Stimulated activated CD4-positive, alpha-beta T cell treated with anti-CD3 and anti-CD28 coated beads, TNF-alpha, amount 100 ng/mL, for 4 hours (primary cell): ENCODE measurements at places on chromosomes 2 and 18.
A peak's percentile ranks its signal among the peaks of the same experiment; 100 is the strongest.

GRCh38 chr18:48612917-48613316 is 74.1 kb downstream of the CTIF start:
- DNase-seq: no peak

GRCh38 chr2:54945391-54946219 is 104.6 kb downstream of the RTN4 start:
- DNase-seq: no peak

DNA sequence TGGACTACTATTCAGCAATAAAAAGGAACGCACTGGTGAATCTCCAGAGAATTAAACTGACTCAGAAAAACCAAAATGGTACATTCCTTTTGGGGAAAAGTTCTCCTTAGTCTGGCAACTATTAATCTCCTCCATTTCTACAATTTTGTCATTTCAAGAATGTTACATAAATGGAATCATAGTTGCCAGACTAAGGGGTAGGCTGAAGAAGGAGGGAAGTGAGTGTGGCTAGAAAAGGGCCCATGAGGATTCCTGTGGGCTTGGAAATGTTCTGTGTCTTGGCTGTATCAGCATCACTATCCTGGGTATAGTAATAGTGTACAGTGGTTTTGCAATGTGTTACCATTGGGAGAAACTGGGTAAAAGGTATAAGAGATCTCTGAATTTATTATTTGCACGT is 72.4 kb downstream of the ZAP70 start:
- no peak for DNase-seq

DNA sequence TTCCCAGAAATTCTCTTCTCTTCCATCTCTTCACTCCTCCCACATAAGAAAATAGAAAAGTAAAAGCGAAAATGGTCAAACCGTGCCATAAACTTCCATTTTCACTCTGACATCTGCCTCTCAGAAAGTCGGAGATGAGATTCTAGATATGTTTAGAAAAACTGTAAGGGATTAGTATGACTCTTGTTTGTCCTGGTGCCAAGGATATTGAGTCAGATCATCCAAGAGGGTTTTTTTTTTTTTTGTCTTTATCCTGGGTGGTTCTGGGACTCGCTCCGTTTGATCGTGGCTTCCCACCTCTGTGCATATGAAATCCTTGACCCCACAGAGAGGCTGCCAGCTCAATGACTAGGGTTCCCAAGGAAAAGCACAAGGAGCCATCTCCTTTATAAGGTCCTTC is 17.3 kb downstream of the EN1 start:
- DNase-seq: no peak

DNA sequence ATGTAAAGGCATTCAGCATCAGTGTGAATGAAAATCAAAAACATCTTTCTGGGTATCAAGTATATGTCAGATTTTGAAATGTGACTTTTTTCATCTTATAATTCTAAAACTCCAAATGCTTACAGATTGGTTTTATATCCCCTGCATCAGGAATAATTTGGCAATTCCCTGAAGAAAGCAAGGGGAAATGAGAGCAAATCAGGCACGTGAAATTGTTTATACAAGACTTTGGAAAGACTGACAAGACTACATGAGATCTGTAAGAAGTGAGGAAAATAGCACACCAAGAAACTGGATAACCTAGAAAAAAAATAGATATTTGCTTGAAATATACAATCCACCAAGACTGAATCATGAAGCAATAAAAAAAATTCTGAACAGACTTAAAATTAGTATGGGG is 13.8 kb downstream of the COL6A3 start:
- no peak for DNase-seq

GRCh38 chr2:185875136-185875931 is 136.7 kb downstream of the FSIP2 start:
- DNase-seq: no peak

GRCh38 chr18:33567705-33568104 is 10.3 kb upstream of the ASXL3 start:
- no peak for DNase-seq

- DNase-seq: peak; percentile 55
These were observed 10.1 kb downstream of the CYP26B1 start for GRCh38 chr2:72137498-72138010.

GRCh38 chr2:107737756-107738155 is 88.9 kb upstream of the RGPD4 start:
- no peak for DNase-seq

GRCh38 chr2:96399342-96400048 is 63.9 kb downstream of the NCAPH start:
- DNase-seq: no peak

DNA sequence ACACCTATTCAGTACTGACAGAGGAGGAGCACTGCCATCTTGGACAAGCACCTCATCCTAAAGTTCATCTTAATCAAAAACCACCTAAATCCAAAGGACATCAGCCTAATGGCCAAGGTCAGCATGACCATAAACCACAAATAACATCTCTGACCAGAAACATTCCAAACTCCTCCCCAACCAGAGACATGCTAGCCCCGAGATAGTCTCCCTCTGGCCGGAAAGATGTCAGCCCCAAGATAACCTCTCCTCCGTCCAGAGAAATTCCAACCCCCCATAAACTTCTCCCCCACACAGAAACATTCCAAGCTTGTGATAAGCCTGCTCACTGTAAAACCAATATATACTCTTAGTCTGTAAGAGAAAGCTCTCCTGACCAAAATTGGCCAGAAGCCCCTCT is 260.6 kb downstream of the CLIP4 start:
- no peak for DNase-seq

- DNase-seq: no peak
These were observed 74.0 kb downstream of the MYO1B start for GRCh38 chr2:191319186-191319585.

GRCh38 chr2:104433657-104434056 is 420.3 kb upstream of the POU3F3 start:
- DNase-seq: no peak

- DNase-seq: no peak
These were observed 11.7 kb downstream of the MAPK4 start for GRCh38 chr18:50571606-50572005.

DNA sequence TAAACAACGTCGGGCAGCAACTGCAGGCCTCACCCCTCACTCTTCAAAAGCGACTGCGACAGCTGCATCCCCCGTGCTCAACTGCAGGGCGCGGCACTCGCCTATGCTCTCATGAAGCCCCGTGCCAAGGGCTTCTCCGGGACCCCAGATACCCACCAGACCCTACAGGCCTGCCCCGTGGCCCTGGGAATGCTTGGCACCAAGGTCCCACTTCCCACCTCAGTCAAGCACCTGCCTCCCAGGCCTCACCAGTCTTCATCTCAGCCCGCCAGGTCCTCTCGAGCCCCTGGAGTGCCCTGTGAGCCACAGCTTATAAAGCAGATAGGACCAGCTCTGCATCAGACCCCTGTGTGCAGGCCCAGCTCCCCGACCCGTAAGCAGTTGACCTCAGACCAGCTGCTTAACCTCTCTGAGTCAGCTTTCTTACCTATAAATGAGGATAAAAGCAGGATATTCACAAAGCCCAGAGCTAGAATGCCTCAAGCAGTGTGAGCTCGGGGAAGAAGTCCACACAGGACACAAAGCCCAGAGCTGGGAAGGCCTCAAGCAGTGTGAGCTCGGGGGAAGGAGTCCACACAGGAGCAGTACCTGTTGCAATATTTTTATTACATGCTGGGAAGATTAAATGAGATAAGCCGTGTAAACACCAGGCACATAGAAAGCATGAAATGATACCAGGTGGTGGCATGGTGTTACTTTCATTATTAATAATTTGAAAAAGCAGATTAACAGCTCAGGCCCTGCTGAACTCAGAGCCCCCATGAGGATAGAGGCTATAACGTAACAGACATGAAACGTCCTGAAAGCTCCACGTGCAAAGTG is 96.9 kb downstream of the HDAC4 start:
- DNase-seq: no peak

DNA sequence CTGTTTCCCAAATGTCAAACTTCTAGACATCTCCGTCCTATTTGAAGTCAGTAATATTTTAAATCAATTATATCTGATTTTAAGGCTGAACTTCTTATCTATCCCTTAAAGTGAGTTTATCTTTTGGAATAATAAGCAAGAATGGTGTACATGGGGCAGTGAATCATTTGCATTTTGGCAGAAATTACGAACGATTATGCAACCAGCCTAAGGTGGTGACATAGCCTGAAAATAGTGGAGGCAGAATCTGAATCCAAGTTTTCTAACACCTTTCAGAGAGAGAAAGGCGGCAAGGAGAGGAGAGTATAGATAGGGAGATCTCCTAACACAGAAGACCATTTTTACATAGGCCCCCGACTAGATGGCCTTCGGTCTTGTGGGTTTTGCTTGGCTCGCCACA is 10.7 kb downstream of the ZBTB14 start:
- DNase-seq: no peak

- DNase-seq: peak; percentile 18
These were observed 57.4 kb upstream of the EPAS1 start for GRCh38 chr2:46239847-46240181.

GRCh38 chr2:212682937-212683336 is 144.3 kb upstream of the ERBB4 start:
- DNase-seq: no peak

- DNase-seq: no peak
These were observed 98.0 kb downstream of the STK39 start for GRCh38 chr2:168149150-168149974.

GRCh38 chr18:80167931-80168330 is 58.9 kb downstream of the ADNP2 start:
- no peak for DNase-seq

GRCh38 chr18:45056926-45057325 is 376.2 kb downstream of the SETBP1 start:
- no peak for DNase-seq

DNA sequence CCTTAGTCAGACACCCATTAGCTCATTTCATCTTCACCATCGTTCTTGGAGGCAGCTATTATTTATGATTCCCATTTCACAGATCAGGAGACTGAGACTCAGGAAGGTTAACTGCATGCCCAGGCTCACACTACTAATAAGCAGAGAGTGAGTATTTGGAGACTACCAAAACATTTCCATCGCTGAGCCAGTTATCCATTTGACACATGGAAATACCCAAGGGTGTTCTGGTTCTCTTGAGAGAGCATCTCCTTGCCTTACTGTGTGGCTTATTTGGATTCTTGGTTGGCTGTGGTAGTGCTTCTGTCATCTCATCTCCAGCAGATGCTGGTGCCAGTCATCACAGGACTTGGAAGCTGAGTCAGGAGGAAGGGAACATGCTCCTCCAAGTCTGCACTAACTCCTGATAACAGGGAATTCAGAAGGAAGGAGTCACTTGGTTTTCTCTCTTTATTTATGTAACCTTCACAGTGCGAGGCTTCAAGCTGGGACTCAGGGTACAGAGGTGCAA is 55.2 kb downstream of the RASGRP3 start:
- DNase-seq: no peak

DNA sequence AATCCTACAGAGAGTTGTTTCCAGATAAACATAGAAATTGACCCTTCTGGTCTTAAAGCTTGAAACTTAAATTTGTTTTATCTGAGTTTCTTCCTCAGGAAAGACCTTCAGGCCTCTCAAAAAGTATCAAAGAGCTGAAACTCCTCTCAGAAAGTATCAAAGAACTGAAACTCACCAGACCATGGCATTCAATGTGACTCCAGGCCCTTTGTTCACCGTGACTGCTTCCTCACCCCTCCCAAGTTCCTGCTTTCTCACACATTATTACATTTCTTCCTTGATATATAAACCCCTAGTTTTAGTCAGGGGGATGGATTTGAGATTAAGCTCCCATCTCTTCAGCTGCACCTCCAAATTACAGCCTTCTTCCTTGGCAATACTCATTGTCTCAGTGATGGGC is 6.0 kb downstream of the ANKMY1 start:
- no peak for DNase-seq

- DNase-seq: no peak
These were observed 74.3 kb upstream of the IGFBP5 start for GRCh38 chr2:216769626-216770025.

- no peak for DNase-seq
These were observed 43.4 kb downstream of the COLEC12 start for GRCh38 chr18:457140-457519.

DNA sequence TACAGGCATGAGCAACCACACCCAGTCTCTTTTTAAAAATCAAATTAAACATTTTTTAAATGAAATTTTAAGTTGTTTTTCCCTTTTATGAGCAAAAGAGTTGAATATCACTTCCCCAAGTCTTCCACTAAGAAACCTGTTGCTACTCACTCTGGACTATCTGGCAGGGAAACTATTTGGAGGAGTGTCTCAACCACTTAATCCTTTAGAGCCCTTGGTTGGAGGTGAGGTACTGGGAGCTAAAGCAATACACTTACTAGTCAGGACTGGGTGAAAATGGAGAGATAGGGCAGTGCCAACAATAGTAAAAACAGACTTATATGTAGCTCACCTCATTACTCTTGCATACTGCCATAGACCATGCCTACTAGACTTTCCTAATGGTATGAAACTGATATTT is 135.5 kb downstream of the RND3 start:
- no peak for DNase-seq

DNA sequence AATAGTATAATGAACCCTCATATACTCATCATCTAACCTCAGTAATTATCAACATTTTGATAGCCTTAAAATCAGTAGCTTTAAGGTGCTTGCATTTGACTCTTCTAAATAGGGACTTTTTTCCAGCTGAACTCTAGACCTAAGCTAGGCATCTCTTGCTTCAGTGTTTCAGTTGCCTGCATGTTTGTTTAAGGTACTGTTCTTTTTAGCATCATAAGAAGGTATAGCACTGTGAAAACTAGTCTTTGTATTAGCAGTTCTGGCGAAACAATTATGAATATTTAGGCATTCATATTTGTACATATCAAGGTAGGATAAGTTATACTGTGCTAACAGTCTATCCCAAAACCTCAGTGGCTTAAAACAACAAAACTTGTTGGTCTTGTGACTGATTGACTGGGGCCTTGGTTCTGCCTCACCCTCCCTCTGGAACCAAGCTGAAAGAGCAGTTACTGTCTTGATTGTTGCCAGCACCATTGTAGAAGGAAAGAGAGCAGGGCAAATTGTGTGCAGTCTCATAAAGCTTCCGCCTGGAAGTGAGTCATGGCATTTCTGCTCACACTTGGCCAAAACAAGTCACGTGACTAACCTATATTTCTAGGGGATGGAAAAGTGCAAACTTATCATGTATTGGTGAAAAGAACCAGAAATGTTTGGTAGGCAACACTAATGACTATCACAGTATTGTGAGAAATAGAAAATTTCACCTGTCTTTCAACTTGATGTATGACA is 24.3 kb downstream of the GALNT1 start:
- DNase-seq: no peak

- DNase-seq: no peak
These were observed 20.2 kb downstream of the CRACDL start for GRCh38 chr2:98915751-98916358.

- DNase-seq: no peak
These were observed 218.9 kb upstream of the NCKAP5 start for GRCh38 chr2:133787207-133787606.
